ENCODE measurements at places on chromosomes 5 and 9.

DNA sequence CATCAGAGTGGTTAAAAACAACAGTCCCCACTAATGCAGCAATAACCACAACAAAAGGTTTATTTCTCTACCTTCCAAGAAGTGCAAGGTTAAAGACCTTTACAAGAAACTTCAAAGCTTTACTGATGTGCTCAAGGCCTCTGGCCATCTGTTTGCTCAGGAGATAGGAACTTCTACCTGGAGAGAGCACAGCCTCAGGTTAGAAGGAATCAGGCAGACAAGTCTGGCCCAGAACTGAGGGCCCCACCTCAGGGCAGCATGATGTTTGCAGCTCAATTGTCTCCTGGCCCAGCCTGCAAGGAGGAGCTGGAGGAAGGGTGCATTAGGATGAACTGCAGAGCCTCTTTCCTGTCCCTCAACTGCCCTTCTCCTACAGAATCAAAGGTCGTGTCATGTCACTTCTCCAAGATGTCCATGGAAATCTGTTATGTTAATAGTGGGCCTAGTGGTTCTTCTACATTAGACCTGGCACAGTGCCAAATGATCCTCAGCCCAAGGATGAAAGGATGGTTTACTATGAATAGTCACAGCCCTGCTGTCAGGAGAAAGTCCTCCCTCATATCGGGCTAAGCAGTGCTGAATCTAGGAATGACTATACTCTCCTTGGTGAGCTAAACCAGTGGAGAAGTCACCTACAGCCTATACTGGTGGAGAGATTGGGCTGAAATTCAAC lies 98.9 kb upstream of the NTRK2 start:
- no peak for DNase-seq

DNA sequence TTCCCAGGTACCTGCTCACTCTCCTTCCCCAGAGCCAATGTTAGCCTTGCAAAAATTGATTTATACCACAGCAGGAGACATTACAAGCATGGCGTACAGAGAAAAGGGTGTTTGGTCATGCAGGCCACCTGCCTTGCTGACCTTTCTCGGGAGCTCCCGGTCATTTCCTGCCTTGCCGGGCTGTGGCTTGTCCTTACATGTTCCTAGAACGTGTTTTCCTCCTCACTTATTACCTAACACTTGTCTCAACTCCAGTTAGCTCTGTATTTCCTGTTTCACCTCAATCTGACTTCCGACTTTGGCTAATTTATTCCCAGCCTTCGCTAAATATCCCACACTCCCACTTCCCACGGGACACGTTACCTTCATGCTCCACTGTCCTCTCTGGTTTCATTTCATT lies 282.5 kb downstream of the ICE1 start:
- no peak for DNase-seq

GRCh38 chr5:119171686-119172085 lies 100.8 kb downstream of the DMXL1 start:
- no peak for DNase-seq

DNA sequence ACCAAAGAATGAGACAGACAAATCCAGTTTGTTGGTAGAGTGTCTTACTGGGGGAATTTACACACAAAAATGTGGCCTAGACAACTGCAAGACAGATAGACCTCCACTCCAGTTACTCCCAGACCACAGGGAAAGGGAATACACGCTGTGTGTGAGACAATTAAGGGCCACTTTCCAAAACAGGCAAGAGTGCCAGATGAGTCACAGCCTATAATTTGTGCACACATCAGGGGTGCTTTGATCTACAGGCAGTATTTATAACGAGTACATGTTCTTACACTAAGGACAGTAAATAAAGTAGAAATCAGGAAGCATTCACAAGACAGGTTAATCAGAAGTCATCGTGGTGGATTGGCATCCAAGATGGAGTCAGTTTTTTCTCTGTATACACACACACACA lies 114.8 kb downstream of the ZNF622 start:
- no peak for DNase-seq

DNA sequence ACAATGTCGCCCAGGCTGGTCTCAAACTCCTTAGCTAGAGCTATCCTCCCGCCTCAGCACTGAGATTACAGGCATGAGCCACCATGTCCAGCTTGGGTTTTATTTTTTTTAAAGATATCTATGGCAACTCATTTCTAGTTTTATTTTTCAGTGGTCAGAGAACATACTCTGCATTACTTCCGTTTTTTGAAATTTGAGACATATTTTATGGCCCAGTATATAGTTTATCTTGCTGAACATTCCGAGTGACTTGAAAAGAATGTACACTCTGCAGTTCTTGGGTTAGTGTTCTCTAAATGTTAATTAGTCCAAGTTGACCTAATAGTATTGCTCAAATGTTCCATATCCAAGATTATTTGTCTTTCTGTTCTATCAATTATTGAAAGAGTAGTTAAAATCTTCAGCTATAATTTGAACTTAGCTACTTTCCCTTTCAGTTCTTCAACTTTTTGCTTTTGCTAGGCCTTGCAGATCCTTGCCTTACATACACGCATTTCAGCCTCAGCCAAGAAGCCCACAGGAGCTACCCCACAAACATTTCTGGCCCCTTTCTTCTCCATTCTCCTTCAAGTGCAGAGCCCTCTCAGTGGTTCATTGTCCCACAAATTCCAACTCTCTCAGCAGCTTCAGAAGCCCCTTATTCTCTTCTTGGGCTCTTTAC lies 22.3 kb upstream of the SNAPC3 start:
- DNase-seq, result no peak

GRCh38 chr5:123094237-123094918 lies 5.3 kb downstream of the PRDM6 start:
- DNase-seq, result no peak

GRCh38 chr5:83527221-83527620 lies 55.7 kb downstream of the VCAN start:
- DNase-seq, result no peak

DNA sequence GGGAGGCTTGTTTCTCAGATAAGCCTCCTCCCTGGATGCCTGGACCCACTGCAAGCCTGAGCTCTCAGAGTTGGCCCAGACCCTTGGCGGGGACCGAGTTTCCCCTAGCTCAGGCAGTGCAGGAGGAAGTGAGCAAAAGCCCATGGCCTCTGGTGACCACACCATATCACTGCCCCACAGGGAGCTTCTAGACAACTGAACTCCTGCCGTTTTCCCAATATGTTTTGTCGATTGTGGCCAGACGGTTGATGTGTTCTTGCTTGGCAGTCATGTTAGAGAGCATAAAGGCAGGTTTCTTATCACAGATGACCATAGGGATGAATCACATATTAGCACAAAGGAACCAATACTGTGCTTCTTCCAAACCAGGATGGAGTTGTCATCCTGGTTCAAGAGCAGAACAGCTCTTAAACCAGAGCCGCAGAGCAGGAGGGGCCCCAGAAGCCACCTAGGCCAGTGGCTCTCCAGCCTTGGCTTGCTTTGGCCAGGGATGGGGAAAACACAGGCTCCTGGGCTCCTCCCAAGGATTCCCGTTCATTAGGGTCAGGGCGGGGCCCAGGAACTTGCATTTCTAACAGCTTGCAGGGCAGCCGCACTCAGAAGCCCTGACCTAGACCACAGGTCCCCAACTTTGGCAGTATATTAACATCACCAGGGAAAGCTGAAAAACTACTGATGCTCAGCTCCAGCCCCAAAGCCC lies 113.1 kb upstream of the TBC1D2 start:
- no peak for DNase-seq

- no peak for DNase-seq
These were observed 40.4 kb downstream of the ADAMTS2 start for GRCh38 chr5:179304871-179305270.

DNA sequence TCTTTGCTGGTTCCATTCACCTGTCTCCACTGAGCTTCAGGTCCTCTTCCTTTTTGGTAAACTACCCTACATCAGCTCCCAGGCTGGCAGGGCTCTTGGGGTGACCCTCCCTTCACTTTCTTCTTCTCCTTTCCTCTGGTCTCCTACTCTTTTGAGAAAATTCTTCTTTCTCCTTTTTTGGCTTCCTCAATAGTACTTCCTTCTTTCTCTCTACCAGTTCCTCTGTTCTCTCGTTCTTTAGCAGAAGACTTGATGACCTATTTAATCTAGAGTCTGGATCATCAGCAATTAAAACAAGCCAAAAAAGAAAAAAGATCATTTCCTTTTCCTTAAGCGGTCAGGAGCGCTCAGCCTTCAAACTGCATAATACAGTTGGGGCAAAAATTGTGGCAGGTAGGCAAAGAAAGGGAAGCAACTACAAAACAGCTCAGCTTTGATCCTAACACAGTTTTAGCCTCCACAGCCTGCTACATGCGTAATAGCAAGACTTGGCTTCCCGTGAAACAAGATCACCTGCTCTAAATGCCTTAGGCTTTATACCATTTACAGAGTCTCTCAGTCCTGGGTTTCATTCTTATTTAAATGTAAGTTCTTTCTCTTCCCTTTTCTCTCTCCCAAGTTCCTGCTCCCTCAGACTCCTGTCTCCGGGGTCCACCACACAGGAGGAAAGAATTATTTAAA lies 14.0 kb upstream of the GSN start:
- DNase-seq, result no peak

GRCh38 chr5:126385524-126386502 lies 37.4 kb upstream of the GRAMD2B start:
- DNase-seq, result no peak

GRCh38 chr5:145872486-145872885 lies 328 bp downstream of the GRXCR2 start:
- no peak for DNase-seq

DNA sequence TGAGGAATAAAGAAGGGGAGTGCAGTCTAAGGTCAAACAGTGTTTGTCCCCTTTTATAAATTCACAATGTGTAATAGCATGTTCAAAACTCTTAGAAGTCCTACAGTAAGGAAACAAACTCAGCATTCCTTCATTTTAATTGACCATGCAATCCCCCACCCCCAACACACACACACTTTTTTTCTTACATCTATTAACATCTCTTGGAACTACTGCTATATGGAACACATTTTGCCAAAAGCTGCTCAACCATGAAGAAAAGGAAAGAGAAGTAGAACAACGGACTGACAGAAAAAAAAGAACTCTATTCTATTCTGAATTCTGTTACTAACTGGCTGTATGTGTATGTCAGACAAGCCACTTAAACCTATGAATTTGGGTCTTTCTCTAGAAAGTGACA lies 2.8 kb upstream of the CTNNAL1 start:
- DNase-seq, result no peak

GRCh38 chr9:109319626-109320241 lies 1.1 kb downstream of the EPB41L4B start:
- no peak for DNase-seq

- no peak for DNase-seq
These were observed 13.7 kb upstream of the TRIM32 start for GRCh38 chr9:116673375-116673774.

GRCh38 chr9:96031916-96032534 lies 156.5 kb downstream of the ERCC6L2 start:
- no peak for DNase-seq

- no peak for DNase-seq
These were observed 76.8 kb downstream of the PALM2AKAP2 start for GRCh38 chr9:109856785-109857184.

- DNase-seq, result no peak
These were observed 34.6 kb upstream of the WHRN start for GRCh38 chr9:114539701-114540380.

- DNase-seq, result peak; percentile 80
These were observed 63.0 kb upstream of the CTSL start for GRCh38 chr9:87662808-87663528.

- no peak for DNase-seq
These were observed 10.0 kb upstream of the MYORG start for GRCh38 chr9:34386656-34387055.

DNA sequence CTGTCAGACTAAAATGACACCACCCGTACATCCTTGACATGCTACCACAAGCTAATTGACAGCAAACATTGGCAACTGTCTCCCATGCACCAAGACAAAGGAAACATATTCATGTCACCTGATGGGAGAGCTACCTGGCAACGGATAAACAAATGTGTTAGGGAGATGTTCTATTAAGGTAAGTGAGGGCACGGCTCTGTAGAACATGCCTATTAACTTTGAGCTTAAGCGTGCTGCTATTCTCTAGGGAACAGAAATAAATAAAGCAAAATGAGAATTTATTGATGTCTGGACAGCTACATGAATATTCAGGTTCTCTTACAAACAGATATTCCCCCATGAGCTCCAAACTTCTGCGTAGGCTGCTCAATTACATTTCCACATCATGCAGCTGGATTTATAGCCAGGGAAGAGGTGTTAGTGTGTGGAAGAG lies 361.4 kb upstream of the RFX3 start:
- DNase-seq, result no peak

- DNase-seq, result no peak
These were observed 140.3 kb downstream of the ROR2 start for GRCh38 chr9:91809581-91810285.

DNA sequence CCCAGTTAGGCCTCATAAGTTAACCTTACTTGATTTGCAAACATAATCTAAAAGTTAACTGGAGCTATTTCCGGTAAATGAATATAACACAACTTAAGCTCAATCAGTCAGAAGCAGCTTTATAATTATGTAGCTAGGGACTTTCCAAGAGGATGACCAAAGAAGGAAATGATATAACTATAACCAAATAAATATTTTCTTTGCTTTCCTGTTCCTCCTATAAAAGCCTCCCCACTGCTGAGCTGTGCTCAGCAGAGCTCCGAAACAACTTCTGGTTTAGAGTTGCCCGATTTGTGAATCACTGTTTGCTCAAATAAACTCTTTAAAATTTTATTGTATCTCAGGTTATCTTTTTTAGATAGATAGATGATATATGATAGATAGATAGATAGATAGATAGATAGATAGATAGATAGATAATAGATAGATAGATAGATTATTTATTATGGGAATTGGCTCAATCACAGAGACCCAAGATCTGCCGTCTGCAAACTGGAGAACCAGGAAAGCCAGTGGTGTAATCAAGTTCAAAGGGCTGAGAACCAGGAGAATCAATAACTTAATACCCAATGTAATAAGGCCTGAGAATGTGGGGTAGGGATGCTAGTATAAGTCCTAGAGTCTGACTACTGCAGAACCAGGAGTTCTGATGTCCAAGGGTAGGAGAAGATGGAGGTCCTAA lies 19.3 kb upstream of the TMEM161B start:
- DNase-seq, result no peak

DNA sequence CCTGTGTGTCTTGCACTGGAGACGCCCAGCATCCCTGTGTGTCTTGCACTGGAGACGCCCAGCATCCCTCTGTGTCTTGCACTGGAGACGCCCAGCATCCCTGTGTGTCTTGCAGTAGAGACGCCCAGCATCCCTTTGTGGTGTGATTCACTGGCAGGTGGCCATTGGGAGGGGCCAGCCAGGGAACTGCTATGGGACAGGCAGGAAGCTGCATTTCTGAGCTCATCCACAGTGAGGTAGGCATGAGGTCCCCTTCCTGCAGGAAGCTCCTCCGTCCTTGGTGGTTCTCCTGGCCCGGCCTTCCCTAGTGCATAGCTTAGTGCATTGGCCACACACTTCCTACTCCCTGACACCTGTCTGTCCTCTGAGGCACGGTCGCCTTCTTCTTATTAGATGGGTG lies 43.5 kb downstream of the IRX1 start:
- DNase-seq, result no peak

GRCh38 chr9:131598121-131598520 lies 52.8 kb downstream of the PRRT1B start:
- DNase-seq, result peak; percentile 48
